ENCODE measurements at places on chromosomes 5 and 9.

- no peak for DNase-seq
These were observed 999.3 kb downstream of the NR2F1-AS1 start for GRCh38 chr5:92581690-92582089.

DNA sequence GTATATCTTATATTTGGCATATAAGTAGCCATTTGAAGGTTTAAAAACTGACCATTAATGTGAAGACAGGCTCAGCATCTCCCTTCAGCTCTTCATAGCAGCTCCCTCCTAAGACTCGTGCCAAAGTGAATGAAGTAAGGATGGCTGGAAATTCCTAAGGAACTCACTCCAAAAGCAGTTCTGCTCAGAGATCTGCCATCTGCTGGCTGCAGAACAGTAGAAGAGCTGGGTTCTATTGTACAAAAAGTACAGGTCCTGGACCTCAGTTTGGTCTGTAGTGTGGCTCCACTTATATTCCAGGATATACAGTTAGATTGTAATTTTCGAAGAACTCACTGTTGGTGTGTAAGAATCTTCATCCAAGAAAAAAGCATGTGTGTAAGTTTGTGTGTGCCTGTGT, 104.9 kb upstream of the RUSC2 start:
- DNase-seq: no peak

DNA sequence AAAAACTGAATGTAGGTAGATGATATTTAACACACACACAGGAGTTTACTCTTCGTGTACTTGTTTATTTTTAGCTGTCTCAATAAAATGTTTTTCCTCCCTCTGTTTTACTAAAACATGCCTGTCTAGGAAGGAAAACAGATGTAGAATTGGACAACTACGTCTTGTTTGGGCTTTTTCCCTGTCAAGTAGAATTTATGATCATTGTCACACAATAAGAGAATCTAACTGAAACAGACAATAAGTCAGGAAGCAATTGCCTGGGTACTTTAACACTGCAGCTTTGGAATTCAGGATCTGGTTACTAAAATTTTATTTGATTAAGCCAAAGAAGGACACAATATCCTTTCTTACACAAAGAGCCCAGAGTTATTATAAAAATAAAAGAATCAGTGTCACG, 164.2 kb downstream of the ZDHHC21 start:
- DNase-seq: no peak

- DNase-seq: no peak
These were observed 43.3 kb upstream of the RASEF start for GRCh38 chr9:83106263-83106662.

- DNase-seq: no peak
These were observed 811.6 kb upstream of the ZNF608 start for GRCh38 chr5:125558016-125558415.

- no peak for DNase-seq
These were observed 299.2 kb downstream of the EDIL3 start for GRCh38 chr5:84085387-84086041.

- DNase-seq: no peak
These were observed 118.2 kb downstream of the KLHL3 start for GRCh38 chr5:137617528-137618205.

GRCh38 chr5:173592050-173592669, 24.3 kb downstream of the BOD1 start:
- no peak for DNase-seq

- DNase-seq: no peak
These were observed 77.4 kb downstream of the RANBP17 start for GRCh38 chr5:170939178-170939577.

GRCh38 chr9:71897577-71897976, 13.4 kb downstream of the ABHD17B start:
- DNase-seq: no peak

- no peak for DNase-seq
These were observed 143.0 kb upstream of the SHB start for GRCh38 chr9:38212016-38212415.

GRCh38 chr5:1312993-1313833, 18.3 kb upstream of the TERT start:
- DNase-seq: peak; percentile 10

DNA sequence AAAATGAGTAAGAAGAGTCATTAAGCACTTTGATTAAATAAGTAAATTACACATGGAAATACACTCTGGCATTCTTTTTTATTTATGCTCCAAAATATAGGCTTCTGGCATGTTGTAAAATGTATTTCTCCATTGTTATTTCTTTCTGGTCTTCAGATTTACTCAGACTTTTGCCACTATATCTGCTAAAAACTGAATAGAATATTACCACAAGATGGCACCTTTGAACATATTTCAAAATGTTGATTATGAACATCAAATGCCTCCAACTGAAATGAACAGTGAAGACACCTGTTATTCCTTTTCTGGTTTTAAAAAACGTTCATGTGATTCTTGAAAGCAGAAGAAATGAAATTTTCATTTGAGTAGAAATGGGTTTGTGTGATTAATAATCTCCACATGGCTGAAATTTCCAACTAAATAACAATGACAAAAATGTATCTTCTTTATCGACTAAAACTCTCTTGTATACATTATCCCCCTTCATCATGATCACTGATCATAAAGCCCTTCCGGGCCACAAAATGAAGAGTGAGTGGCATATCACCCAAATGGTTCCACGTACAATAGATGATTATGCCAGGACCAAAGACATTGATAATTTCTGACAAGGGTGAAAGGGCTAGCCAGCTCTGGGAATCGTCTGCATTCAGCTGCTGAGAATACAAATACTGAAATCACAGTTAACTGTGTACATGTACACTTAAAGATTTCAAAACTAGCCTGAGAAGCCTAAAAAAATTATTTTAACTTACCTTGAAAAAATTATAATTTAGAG, 23.8 kb downstream of the TYRP1 start:
- no peak for DNase-seq

DNA sequence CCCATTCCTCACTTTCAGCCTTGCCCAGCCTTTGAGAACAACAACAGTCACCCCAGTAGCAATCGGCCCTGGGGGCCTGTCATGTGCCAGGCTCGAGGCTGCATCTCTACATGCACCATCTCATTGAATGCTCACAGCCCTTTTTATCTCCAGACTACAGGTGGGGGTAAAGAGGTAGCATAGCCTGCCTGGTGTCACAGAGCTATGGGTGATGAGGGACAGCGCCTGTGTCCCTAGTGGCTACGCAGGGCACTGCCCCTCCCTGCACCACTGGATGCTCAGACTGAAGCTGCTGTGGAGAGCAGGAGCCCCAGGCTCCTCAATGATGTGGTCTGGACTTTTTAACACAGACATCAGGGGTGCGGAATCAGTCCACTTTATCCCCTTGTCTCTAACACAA, 2.8 kb downstream of the CAMK2A start:
- DNase-seq: no peak

- DNase-seq: no peak
These were observed 75.8 kb downstream of the FGF18 start for GRCh38 chr5:171495122-171495700.

GRCh38 chr9:18441261-18441660, 32.7 kb upstream of the ADAMTSL1 start:
- DNase-seq: no peak

DNA sequence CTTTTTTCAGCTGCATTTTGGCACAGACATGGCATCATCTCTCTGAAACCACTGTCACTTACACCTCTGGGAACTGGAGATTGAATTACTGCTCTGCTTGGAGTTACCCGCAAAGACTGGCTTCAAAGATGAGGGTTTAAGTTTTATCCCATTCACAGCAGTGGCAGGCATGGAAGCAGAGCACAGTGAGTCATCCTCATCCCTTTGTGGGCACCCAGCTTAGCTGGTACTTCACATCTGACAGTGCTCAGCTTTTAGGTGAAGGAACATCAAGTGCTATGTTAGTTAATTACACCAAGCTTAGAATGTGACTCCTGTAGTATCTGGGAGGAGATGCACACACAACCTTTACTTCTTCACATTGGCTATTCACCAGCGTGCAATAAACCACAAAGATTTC, 24.8 kb upstream of the ALDH1A1 start:
- DNase-seq: no peak

DNA sequence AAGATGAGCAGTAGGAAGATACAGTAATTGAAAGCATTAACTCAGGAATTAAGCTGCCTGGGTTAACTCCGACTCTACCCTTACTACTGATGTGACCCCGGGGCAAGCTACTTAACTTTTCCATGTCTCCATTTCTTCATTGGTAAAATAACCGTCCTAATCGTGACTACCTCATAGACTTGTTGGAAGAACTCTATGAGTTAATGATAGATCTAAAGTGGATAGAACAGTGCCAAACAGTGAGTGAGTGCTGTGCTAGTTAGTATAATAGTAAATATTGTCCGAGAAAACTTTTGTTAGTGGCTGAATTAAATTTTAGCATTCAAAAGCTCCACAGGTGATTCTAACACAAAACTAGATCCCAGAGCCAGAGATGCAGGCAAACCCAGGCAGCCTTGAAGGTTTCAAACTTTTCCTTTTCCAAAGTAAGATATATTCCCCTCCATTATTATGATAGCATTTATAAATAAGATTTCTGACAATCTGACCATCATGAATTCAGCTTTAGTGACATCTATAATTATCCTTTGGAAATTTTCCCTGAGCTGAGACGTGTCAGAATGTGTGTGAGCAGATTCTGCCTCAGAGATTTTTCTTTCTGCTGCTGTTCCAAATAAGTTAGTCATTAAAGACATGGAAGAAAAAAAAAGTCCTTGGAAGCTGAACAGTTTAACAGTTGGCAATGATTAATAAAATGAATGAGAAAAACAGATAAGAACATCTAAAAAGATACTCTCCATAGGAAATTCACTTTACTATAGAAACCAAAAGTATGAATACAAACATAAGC, 369.5 kb downstream of the PRELID2 start:
- DNase-seq: no peak

- DNase-seq: no peak
These were observed 11.8 kb upstream of the UBE2D2 start for GRCh38 chr5:139549162-139549894.

GRCh38 chr5:173331956-173332479, 3.8 kb upstream of the STC2 start:
- DNase-seq: peak; percentile 89

GRCh38 chr5:178627259-178627598, 379 bp upstream of the CLK4 start:
- no peak for DNase-seq

DNA sequence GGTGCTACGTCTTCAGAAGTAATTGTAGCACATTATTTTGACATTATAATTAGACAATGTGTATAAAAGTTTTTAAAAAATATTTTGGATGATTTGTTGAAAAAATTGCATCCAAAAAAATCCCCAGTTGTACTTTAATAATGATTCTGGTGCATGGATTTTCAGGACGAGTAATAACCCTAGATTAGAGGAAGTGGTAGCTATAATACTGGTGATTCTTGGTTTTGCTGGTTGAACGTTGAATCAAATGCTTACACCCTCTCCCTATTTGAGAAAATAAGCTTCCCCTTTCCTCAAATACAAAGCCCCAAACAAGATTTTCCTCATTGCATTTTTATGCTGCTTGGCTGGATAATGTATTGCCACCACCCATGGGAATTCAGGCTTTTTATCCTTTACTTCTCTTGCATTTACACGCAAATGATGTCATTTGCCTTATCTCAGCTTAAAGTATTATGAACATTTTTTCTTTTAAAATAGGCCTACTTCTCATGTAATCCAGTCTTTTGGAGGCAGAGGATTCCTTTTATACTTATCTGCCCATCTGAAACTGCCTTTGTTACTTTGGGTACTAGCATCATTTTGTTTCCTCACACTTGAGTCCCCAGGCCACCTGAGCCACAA, 86.3 kb downstream of the UBE2R2 start:
- DNase-seq: no peak

- DNase-seq: no peak
These were observed 9.3 kb downstream of the OR1N2 start for GRCh38 chr9:122562134-122562760.

DNA sequence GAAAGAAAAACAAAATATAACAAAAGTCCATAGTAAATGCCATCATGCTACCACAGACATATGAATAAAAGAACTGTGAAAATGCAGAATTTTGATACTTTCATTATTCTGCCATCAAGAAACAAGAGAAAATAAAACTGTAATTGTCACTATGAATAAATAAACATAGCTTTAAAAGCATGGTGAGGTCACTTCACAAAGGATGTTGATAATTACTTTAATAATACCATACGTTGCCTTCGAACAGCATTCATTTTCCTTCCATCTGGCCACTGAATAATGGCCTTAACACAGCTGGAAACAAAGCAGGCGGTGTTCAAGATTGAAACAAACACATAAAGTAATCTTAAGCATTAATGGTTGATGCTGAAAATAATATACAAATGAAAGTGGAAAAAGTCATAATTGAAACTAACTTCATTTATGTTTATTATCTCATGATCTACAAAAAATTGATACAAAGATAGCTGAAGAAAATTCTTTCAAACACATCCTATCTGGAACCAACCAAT, 102.0 kb downstream of the AGTPBP1 start:
- DNase-seq: no peak

- DNase-seq: no peak
These were observed 9.2 kb upstream of the TAF1L start for GRCh38 chr9:32644698-32645097.

- no peak for DNase-seq
These were observed 90.4 kb upstream of the SV2C start for GRCh38 chr5:75992753-75993152.

DNA sequence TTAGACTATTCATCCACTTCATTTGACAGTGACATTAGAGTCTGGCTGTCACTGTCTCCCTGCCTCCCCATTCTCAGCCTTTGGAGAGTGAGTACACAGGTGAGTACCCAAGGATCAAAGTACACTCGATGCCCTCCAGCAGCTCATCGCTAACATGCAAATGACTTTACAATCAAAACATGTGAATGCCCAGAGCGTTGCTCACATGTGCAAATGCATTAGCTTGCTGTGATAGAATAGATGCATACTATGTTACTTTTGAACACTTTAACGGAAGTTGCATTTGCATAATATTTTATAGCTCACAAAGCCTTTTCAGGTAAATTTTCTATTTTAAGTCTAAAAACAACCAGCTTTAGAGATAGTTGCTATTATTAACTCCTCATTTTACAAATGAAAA, 107.6 kb downstream of the SYK start:
- no peak for DNase-seq

DNA sequence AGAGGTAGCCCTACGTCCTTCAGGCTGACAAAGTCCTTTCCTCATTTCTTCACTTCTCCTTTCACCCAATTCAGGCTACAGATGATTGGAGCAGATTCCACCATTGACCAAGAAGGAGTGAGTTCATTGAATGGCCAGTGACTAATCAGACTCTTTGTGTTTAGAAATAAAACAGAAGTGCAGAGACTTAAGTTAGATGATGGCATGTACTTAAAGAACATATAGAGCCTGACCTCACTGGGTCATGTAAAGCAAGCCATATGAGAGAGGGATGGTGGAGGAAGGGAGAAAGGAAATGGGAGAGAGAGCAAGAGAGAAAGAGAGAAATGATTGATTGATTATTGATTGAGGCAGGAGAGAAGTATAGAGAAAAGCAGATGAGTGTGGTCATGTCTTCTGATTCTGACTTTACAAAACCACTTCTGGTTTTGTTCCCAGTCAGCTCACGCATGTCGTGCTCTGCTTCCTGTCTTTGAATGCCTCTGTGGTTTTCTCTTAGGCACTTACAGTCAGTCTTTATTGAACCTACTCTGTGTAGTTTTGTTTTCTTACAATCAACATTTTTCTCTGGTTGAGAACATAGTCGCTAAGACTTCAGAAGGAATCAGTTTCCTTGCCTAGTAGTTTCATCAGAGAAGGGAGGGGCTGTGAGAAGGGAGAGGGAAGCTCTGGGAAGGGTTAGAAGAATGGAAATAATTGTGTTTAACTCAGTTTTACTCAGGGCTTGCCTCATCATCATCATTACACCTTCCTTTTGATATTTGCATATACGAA, 149.2 kb upstream of the KLF9 start:
- DNase-seq: no peak
